ENCODE measurements at places on chromosomes 16 and 17.

DNA sequence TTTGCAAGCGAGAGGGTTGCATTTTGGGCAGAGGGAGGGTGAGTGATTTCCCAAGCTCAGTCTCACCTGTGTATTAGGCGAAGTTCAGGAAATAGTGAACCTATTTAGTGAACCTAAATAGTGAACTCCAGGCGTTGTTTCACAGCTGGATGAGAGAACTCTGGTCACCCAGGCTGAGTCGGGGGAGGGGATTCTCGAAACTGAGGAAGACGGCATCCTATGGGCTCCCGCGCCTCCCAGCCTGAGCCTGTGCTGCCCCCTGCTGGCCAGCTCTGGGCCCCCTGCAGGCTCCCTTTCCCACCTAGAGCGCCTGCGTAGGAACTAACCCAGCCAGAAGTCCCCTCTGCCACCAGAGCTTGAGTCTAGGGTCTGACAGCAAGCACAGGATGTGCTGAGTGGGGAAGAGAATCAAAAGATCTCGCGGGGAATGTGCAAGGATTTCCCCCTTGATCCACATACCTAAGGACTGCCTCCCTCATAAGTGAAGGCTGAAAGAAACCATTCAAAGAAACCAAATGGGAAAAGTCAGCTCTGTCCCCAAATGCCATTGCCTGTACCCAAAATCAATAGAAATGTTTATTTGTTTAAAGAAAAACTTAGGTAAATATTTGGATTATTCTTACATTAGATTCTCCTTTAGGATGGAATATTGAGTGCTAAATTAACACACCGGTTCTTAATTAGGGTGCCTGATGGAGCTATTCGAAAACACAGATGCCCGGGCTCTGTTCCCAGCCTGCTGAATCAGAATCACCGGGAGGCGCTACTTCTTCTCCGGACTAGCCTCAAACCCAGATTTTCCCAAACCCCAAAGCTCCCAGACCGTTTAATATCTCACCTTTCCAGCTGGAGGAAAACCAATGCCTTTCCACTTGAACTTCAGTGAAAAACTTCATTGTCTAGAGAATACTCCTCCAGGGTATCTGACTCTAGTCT, 14.8 kb upstream of the MARVELD3 start:
- no peak for DNase-seq

DNA sequence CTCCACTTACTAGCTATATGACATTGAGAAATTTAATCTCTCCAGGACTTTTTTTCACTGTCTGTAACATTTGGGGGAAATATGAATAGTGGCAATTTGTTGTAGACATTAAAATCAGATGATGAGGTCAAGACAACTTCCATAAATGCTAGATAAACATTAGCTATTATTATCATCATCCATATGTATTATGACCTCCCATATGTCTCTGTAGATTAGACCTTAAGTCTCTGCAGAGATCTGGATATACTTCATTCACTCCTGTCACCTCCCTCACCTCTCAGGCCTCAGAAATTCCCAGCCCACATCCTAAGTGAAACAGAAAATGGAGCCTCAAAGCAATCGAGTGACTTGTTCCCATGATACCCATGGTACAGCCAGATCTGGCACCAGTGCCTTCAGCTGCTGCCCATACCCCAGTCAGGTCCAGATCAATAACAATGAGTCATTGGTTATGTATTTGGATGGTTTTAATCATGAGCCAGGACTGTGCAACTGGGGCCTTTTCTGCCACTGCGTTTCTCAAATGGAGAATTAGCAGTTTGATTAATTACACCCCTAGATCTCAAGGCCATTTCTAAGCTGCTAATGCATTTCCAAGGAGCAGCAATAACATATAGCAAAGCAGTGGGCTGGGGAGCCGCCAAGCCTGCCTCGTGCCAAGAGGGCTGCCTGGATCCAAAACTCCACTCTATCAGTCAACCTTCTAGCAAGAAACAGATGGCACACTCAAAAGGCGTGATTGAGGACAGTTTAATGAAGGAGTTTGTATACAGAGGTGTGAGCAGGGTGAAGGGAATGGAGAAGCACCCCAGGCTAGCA, 2.6 kb upstream of the FDXR start:
- DNase-seq: no peak

GRCh38 chr17:30000755-30001257, 59.4 kb downstream of the EFCAB5 start:
- no peak for DNase-seq

- DNase-seq: no peak
These were observed 108.6 kb downstream of the PRKCB start for GRCh38 chr16:23944381-23944780.

GRCh38 chr17:56159826-56160380, 6.6 kb downstream of the ANKFN1 start:
- DNase-seq: no peak

DNA sequence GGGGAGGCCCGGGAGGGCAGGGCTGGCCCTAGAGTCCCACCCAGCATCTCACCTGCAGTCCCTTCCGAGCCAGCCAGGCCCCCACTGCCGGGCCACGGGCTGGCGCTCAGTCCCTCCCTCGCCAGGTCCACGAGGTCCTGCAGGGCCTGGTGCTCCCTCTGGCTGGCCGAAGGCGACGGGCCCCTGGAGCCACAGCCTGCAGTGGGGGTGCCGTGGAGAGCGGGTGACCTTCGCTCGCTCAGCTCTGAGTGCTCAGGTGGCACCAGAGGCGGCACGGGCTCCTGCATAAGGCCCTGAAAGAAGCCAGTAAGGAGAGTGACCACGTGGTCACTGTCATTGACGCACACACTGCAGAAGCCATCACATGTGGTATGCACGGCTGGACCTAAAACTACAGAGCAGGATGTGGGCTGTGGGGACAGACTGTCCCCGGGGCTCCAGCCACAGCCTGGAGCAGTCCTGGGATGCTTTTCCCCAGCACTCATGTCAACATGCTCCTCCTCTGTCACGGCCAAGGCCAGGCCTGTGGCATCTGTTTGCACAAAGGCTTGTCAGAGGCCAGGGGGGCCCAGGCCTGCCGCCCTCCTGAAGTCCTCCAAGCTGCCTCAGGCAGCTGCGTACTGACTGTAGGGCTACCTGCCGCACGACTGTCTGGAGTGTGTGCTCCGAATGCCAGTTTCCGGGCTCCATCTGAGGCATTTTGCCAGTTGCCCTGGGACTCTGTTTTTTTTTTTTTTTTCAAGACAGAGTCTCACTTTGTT, 15.1 kb downstream of the SLX4 start:
- DNase-seq: no peak
